Activated T-cell treated with anti-CD3 and anti-CD28 coated beads, Interleukin-2, amount 50 U/mL, for 4 hours (primary cell): ENCODE measurements at places on chromosomes 7 and 10.

DNA sequence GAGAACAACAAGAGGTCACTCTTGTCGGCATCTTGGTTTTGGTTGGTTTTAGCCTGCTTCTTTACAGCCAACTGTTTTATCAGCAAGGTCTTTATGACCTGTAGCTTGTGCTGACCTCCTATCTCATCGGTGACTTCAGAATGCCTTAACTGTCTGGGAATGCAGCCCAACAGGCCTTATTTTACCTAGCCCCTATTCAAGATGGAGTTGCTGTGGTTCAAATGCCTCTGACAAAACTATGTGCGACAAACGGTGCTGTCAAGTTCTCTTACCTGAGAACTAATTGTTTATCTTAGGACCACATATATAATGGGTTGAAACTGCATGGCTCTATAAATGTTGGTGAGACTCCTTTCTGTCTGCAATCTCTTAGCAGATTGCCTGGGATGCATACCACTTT is 35.9 kb upstream of the POT1 start:
- DNase-seq = no peak

DNA sequence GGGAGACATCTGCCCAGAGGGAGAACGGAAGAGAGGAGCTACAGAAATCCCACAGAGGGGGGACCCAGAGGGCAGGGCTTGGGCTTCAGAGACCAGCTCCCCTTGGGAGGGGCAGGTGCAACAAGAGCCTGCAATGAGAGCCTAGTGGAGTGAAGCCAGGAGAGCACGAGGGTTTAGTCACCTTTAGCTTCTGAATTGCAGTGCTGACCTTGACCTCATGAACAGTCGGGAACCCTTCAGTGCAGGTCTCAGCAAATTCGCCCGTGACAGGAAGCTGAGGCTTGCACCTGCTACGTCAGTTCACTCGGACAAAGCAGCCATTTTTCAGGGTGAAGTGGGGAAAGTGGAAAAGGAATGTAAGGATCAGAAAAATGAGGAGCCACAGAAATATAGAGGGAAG is 306.8 kb upstream of the CDC14C start:
- DNase-seq = no peak

DNA sequence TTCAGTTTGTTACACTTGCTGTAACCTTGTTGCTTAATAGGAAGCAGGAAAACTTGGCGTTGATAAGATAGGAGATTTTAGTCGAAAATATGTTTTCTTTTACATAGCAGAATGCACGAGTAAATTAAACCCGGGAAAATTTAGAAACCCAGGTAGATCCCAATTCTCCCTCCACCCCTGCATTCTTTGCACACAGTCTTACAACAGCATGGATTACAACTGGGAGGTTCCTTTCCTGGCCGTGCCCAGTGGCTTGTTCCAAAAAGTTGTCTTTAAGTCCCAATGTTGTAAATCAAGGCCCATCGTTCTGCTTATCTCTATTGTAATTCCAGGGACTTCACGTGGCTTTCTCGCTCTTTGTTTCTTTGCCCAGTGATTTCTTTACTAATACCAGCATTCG is 1.1 kb upstream of the DPY19L1 start:
- DNase-seq = no peak

DNA sequence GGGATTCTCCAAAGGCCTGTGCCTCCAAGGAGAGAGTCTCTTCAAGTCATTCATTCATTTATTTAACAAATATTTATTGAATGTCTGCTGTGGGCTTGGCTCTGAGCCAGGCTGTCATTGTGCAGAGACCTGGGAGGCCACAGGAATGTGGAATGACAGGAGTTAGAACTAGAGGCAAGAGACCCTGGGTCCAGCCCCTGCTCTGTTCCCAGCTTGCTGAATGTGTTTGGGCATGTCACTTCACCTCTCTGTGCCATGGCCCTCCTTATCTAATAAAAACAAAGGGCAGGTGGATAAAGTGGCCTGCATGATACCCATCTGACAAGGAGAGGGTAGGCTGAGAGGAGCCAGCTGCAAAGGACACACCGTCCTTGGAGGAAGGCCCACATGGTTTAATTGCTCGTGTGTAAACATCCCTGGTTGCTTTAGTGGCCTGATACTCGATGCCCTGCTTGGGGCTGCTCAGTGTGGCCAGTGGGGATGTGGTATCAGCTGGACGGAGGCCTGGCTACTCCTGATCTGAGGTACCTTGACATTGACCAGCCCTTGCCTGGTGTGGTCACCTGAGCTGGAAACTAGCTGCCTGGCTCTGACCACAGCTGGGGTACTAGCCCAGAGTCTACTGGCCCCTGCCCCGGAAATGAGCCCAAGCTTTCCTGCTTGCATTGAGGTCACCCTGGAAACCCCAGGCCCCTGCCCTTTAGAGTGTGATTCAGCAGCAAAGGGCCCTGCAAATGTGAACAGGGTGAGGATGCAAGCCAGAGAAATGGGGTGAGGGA is 116.2 kb downstream of the CDH23 start:
- DNase-seq = no peak

- DNase-seq = no peak
Measured at GRCh38 chr10:117439243-117439912, 64.1 kb upstream of the PDZD8 start.

- no peak for DNase-seq
Measured at GRCh38 chr7:131899271-131900030, 343.0 kb upstream of the PODXL start.

- DNase-seq = no peak
Measured at GRCh38 chr10:14889318-14889717, 10.7 kb downstream of the SUV39H2 start.

GRCh38 chr10:6269432-6269831 is 66.7 kb downstream of the PFKFB3 start:
- no peak for DNase-seq

DNA sequence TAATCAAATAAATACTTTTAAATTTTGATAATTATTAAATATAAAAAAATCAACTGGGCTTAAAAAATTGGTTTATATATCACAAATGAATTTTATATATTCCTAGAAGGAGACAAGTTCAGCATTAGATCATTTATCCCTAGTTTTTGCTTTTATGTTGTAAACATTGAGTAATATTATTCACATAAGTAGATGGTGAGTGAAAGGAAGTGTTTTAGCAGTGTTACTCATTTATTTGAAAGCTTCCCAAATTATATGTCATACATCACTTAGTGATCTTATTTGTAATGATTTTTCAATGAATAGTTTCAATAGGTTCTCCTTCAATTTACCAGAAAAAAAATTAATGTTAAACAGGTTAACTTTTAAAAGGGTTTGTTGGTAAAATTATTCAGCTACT is 15.8 kb downstream of the KLLN start:
- DNase-seq = no peak

- no peak for DNase-seq
Measured at GRCh38 chr10:124232686-124233545, 139.5 kb upstream of the CHST15 start.

DNA sequence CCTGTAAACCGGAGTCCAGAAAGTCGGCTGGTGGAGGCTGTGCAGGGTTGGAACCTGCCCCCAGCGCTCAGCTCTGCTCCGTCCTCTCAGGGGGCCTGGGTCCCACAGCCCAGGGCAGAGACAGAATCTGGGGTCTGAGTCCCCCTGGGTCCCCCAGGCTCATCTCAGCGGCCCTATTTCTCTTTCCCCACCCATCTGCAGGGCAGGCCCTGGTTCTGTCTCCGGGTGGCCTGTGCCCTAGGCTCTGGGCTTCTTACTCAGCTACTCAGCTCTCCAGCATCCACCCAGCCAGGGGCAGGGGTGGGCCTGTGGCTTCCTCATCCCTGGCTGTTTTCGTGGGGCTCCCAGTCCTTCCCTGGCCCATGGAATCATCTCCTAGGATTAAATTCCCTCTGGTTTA is 183.4 kb downstream of the ADARB2 start:
- no peak for DNase-seq

DNA sequence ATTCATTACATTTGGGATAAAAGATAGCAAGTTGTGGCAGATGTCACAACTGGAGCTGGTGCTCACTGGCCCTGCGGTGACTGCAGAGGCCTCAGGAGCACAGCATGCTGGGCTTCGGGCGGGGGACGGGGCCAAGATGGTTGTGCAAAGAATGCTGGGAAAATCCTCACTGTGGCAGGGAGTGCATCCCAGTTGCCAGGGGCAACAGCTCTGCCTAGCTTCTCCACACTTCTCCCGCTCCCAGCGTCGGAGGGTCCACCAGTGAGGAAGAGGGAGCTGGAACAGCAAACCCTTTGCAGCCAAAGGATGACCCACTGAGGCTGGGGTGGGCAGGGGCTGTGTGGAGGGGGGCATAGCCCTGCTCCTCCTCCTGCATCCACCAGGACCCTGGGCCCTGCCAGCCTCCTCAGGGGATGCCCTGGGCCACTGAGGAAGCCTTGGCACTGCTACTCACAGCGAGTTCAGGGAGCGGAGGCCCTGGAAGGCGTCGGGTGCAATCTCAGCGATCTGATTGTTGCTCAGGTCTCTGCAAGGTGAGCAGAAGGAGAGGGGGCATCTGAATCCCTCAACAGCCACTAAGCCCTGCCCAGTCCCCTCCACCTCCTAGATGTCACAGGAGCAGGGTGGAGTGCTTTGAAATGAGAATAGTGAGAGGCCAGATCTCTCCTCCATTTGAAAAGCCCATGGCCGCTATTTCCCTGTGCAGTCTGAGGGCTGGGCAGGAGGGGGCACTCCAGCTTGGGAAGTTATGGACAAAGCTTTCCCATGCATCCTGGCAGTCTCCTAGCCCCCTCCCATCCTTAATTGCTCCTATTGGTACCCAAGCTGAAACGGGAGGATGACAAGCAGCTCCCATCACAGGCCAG is 126.5 kb downstream of the SLIT1 start:
- no peak for DNase-seq

GRCh38 chr7:102404005-102404861 is 8.1 kb downstream of the PRKRIP1 start:
- DNase-seq = peak; percentile 27

DNA sequence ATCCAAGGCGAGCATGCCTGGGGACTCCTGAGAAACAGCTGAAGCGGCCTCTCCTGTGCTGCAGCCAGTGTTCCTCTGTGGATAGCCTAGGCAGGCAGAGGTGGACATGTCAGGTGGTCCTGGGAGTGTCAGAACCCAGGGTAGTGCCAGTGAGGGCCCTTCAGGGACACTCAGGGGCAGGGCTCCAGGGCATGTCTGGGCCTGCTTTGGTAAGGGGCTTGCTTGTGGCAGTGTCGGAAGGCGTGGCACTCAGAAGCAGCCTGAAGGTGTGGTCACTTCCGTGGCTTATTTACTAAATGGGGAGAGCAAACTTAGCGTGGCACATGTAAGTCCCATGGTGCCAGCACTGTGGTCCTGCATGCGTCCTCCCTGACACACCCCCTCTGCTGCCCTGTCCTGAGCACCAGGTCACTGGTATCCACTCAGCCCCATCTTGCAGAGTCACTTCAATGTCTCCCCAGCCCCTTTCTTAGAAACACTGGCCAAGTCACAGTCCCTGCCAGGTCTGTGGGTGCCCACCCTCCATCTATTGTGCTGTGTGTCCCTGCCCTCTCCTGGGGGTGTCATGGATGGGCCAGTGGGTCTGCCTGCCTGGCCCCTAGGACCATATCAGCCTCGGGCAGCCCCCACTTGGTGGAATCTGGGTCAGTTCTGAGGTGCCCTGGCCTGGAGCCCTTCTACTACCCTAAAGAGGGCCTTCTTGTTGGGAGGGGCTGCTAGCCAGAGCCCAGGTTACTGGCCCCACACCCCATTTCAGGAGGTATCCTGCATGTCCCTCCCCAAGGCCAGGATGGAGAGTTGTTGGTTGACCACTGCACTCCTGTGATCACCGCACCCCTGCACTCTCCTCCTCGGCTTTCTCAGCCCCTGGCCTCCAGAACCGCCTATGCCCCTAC is 6.4 kb downstream of the ZMIZ2 start:
- DNase-seq = no peak

- DNase-seq = no peak
Measured at GRCh38 chr7:47449810-47450590, 131.9 kb downstream of the TNS3 start.

DNA sequence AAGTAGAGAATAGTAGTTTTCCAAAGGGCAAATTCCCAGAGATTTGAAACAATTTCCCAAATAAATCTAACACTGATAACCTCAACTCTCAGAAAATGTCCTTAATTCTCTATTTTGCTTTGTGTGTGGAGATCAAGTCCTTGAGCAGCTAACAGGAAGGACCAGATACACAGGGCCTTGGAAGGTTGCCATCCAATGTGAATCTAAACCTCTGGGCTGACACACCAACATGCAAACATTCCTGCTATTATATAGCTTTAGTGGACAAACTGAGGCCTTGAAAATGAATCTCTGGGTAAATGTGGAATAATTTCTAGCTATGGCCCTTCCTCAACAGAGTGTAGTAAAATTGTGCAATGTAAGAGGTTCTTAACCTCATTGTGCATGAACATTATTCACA is 44.1 kb upstream of the PARD3 start:
- DNase-seq = no peak
